ENCODE measurements at places on chromosomes 2 and 18.

DNA sequence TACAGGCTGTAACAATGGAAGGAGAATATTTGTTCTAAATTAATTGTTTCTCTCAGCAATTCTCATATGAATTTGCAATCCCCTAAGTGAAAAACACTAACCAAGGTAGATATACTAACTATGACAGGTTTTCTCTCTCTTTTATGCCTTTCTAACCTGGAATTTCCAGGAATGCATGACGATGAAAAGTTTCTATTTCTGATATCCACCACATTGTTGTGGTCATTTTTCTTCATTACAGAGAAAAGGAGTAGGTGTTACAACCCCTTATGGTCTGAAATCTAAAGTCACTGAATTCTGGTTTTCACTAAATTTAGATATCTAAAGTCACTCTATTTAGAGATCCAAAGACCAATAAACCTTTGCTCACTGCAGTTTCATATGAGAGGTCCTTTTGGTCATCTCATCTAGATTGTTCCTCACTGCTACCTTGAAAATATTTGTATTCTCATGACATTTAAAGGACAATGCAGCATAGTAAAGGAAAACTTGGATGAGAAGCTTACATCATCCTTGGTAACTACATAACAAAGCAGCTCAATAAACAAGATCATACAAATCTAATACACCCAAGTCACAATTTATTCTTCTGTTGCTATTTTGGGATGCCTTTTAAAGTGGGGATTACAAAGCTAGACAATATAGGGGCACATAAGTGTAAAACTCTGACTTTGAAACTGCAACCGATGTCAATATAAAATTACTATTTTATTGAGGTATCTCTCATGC, 85.8 kb downstream of the TCF4 start:
- no peak for DNase-seq

GRCh38 chr2:160224060-160224459, 24.0 kb upstream of the ITGB6 start:
- DNase-seq: peak; percentile 52

GRCh38 chr18:25147877-25148488, 204.0 kb downstream of the ZNF521 start:
- no peak for DNase-seq

DNA sequence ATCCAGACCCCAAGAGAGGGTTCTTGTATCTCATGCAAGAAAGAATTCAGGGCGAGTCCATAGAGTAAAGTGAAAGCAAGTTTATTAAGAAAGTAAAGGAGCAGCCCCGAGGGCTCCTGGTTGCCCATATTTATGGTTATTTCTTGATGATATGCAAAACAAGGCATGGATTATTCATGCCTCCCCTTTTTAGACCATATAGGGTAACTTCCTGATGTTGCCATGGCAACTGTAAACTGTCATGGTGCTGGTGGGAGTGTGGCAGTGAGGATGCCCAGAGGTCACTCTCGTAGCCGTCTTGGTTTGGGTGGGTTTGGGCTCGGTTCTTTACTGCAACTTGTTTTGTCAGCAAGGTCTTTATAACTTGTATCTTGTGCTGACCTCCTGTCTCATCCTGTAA, 750.2 kb upstream of the FANCL start:
- no peak for DNase-seq

- DNase-seq: no peak
Measured at GRCh38 chr2:111169268-111169667, 48.6 kb downstream of the BCL2L11 start.

DNA sequence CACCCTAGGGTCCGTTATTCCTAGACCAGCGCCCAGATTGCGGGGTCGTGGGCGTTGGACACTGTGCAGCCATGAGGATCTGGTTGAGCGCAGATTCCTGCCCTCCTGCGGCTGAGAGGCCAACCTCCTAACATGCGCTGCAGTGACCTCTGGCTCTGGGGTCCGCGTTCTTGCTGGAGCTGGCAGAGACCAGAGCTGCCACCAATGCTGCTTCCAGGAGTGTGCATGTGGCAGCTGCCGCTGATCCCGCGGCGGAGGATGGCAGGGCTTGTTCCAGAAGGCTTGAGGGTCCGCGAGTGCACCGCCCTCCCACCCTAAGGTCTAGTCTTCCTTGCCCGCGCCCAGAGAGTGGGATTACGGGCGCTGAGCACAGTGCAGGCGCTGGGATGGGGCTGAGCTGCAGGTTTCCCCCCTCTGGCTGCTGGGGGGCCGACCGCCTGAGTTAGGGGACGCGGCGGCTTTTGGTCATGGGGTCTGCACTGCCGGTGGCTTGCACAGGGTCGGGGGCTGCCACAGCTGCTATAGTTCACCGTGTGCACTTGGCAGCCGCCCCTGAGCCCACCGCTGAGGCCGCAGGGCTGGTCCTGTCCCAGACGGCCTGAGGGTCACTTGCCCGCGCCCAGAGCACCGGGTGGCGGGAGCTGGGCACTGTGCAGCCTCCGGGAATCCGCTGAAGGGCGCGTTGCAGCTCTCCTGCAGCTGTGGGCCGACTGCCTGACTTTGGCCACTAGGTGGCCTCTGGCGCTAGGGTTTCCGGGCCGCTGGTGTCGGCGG, 145.9 kb downstream of the CCDC74A start:
- DNase-seq: peak; percentile 81

GRCh38 chr2:149470046-149470445, 117.5 kb downstream of the MMADHC start:
- no peak for DNase-seq

DNA sequence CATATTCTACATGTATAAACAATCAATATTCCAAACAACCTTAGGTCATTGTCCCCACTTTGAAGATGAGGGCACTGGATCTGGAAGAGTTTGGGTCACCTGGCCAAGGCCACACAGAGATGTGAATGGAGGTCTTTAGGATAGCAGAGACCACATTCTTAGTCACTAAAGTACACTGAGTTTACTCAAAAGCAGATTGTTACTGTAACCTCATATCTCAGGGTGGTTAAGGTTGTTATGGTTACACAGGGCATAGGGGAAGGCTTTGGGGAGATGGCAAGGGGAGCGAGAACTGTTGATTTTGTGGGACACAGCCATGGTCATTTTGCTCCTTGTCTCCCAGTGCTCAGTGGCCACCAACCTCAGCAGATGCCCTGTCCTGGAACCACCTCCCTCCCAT, 109.4 kb downstream of the GATA6 start:
- DNase-seq: no peak

DNA sequence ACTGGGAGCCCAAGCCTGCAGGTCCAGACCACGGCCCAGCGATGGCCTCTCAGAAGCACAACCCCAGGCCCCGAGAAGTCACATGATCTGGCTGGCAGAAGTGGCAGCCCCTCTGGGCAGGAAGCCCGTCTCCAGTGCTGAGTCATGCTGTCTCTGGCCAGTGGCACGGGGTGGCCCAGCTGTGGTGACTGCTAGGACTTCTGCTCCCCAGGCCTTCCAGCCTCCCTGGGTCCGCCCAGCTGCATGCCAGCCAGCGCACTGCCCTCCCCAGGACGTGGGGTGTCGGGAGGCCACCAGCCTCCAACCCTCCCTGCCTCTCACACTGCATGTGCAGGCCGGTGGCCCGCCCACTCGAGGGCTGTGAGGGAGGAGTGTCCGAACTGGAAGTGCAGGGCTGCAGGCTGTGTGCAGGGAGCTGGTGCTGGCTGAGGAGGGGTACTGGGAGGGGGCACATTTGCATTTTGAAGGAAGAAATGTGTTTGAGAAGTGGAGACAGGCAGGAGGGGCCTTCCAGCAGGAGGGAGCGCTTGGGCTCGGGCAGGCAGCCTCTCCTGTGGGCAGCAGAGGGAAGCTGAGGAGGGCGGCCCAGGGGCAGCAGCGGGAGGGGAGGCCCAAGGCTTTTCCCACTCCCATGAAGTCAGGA, 17.0 kb upstream of the HPCAL1 start:
- no peak for DNase-seq

DNA sequence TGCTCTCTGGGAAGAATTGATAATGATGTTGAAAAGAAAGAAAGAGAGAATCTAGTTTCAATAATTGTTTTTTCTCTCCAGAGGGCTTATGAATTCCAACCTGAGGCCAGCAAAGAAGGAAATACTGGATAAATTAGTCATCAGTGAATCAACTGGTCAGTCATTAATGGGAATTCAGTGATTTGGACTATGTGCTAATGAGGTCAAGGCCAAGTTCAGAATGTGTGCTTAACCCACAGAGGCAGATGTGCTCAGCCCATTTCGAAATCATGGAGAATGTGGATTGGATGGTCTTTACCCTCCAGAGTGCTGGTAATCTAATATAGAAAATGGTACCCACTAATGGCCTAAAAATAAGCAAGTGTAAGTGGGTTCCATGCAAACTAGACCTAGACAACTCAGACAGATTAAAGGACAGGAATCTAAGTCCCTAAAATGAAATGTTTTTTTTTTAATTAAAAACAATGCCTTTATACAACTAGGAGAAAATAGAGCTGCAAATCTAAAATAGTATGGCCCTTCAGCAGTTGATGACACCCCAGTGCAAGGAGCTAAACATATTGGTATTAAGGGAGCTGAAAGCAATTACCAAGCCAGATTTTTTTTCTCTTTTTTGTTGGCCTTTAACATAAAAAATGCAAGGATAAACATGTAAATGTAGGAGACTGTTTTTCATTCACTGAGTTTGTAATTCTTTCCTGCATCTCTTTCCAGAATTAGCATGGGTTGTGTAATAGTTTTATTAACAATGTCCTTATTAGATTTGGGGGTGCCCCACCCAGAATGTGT, 296.9 kb downstream of the SATB2 start:
- DNase-seq: no peak

- DNase-seq: no peak
Measured at GRCh38 chr18:13139885-13140450, 78.6 kb upstream of the LDLRAD4 start.

GRCh38 chr2:181070119-181070835, 89.9 kb downstream of the UBE2E3 start:
- DNase-seq: no peak

- no peak for DNase-seq
Measured at GRCh38 chr2:191870744-191871143, 23.9 kb upstream of the CAVIN2 start.

DNA sequence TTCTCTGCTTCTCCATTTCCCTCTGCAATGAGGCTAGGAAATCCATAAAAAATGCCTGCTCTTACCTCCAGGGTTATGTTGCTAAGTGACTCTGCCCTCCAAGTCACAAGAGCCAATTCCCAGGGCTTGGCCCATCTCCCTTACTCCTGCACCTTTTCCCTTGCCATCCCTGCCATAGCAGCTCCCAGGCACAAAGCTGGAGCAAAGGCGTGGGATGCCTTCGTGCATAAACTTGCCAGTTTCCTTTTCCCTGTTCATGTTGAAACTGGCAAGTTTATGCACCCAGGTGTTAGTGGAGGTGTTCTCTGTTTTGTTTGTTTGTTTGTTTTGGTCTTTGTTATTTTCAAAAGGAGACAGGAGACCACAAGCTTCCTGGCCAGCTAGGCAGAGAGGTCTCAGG, 195.1 kb downstream of the ACKR3 start:
- DNase-seq: no peak

DNA sequence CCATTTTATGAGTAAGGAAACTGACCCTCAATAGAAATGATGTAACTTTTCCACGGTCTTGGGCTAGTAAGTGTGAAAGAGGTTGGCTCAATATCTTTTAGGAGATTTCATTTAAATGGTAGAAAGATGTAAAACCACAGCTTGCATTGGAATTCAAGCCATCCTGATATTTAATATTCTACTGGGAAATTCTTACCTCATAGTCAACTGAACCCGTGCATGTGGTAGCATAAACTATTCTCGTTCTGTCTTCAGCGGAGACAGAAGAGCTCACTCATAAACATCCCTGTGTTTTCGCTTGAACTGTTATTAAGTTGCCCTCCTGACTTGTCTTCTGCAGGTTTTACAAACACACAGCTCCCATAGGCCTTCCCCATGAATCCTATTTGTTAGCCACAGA, 8.5 kb upstream of the SPATS2L start:
- DNase-seq: no peak

DNA sequence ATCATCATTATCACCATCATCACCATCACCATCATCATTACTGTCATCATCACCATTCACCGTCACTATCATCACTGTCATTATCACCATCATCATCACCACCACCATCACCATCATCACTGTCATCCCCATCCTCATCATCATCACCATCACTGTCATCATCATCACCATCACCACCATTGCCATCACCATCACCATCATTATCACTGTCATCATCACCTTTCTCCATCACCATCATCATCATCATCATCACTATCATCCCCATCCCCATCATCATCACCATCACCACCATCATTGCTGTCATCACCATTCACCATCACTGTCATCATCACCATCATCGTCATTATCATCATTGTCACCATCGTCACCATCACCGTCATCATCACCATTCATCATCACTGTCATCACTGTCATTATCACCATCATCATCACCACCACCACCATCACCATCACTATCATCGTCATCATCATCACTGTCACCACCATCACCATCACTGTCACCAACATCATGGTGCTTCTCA, 9.8 kb downstream of the HPCAL1 start:
- DNase-seq: no peak

GRCh38 chr2:133908171-133908570, 339.9 kb upstream of the NCKAP5 start:
- no peak for DNase-seq

GRCh38 chr18:32360682-32361345, 109.9 kb downstream of the GAREM1 start:
- no peak for DNase-seq

DNA sequence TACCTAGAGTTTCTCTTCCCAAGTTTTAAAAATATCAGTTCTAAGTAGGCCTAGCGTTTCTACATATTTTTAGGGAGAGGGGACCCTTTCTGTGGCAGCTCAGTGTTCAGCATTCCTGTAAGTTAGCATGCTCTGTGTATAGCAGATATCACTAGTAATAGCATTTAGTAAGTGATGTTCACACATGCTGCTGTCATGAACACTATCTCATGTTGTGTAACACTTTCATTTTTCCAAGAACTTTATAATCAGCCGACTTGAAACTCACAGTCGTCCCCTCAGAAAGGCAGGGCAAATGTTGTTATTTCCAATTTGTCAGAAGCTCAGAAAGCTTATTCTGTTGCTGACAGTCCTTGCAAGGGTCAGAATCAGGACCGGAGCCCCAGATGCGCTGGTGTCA, 267.7 kb downstream of the ALPK2 start:
- no peak for DNase-seq

- no peak for DNase-seq
Measured at GRCh38 chr2:100707016-100707947, 112.7 kb upstream of the NPAS2 start.

GRCh38 chr2:8394569-8395359, 287.1 kb upstream of the ID2 start:
- DNase-seq: no peak

GRCh38 chr18:77557046-77557587, 307.5 kb downstream of the GALR1 start:
- no peak for DNase-seq

GRCh38 chr2:237092920-237093781, 7.5 kb downstream of the COPS8 start:
- no peak for DNase-seq

GRCh38 chr2:63651356-63651755, 62.6 kb downstream of the MDH1 start:
- DNase-seq: no peak

DNA sequence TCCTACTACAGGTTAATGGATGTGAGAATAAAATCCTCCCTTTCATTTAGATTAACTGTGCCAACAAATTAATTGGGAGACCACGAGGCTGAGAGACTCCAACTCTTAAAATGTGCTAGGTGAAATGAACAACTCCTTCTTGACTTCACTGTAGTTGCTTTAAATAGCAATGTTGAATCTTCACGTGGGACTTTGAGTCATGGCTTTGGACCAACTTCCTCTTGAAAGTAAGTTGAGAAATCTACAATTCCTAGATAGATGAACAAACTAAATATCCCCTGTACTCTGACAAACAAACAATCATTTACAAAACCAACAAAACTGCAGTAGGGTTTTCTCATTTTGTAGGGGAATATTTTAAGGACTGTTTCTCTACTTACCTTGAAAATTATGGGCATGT, 291.9 kb upstream of the SPRED2 start:
- DNase-seq: no peak
